ENCODE measurements at places on chromosomes 6 and 20. TPM values are rescaled to one million over a fixed set of nuclear protein-coding genes. Genes with fewer than 3 reads are reported as not detected.

Gene NR2E1
- not detected for total RNA-seq

Gene AIF1
- not detected for total RNA-seq

Gene TMEM14C
- total RNA-seq, result 160 TPM

Gene C6orf118
- total RNA-seq, result not detected

Gene EPHA7
- total RNA-seq, result 0.34 TPM

Gene PARD6B
- total RNA-seq, result 0.15 TPM

Gene CDH4
- 10.8 TPM for total RNA-seq

Gene ZNF311
- 0.74 TPM for total RNA-seq

Gene GSTA2
- total RNA-seq, result not detected

Gene LIN28B
- not detected for total RNA-seq

Gene SCGN
- total RNA-seq, result not detected

Gene BTNL2
- not detected for total RNA-seq

Gene SLC35D3
- not detected for total RNA-seq

Gene BNIP5
- total RNA-seq, result not detected

Gene ALDH8A1
- 0.15 TPM for total RNA-seq

Gene BPIFB1
- not detected for total RNA-seq

Gene C20orf144
- total RNA-seq, result 0.84 TPM

Gene GJA10
- not detected for total RNA-seq

Gene CGA
- total RNA-seq, result not detected

Gene LINC00237
- not detected for total RNA-seq

Gene MLN
- total RNA-seq, result not detected

Gene DSP
- 0.17 TPM for total RNA-seq

Gene ZNF184
- 4.0 TPM for total RNA-seq

Gene BANF2
- total RNA-seq, result not detected

Gene QKI
- total RNA-seq, result 77.2 TPM

Gene CD24
- total RNA-seq, result 0.17 TPM

Gene FLRT3
- total RNA-seq, result 1.5 TPM

Gene WFDC5
- not detected for total RNA-seq

Gene PLN
- not detected for total RNA-seq

Gene PLEKHG1
- total RNA-seq, result 1.2 TPM

Gene C4B
- 1.5 TPM for total RNA-seq

Gene SPATS1
- total RNA-seq, result not detected

Gene ADGRF5
- total RNA-seq, result under 0.01 TPM

Gene IYD
- total RNA-seq, result not detected

Gene WFDC8
- not detected for total RNA-seq

Gene TRIM39
- 8.2 TPM for total RNA-seq

Gene EYS
- not detected for total RNA-seq

Gene ELOVL2
- under 0.01 TPM for total RNA-seq

Gene ARHGAP18
- 14.1 TPM for total RNA-seq

Gene SLC4A11
- 0.89 TPM for total RNA-seq

Gene PPP1R10
- total RNA-seq, result 19.8 TPM

Gene NEURL2
- total RNA-seq, result 3.7 TPM

Gene CRISP3
- total RNA-seq, result not detected

Gene TREM1
- total RNA-seq, result 0.15 TPM

Gene FYN
- 37.3 TPM for total RNA-seq
